Diencephalon (tissue), 1 donor: ENCODE measurements at places on chromosomes 16 and 17. TPM values are rescaled to one million over a fixed set of nuclear protein-coding genes. Genes with fewer than 3 reads are reported as not detected.

Gene PLA2G10
- not detected for total RNA-seq

Gene HP
- 0.23 TPM for total RNA-seq

Gene KLHL10
- not detected for total RNA-seq

Gene KRT39
- total RNA-seq = not detected
